ENCODE measurements at places on chromosomes 3 and 15.
A peak's percentile ranks its signal among the peaks of the same experiment; 100 is the strongest.

DNA sequence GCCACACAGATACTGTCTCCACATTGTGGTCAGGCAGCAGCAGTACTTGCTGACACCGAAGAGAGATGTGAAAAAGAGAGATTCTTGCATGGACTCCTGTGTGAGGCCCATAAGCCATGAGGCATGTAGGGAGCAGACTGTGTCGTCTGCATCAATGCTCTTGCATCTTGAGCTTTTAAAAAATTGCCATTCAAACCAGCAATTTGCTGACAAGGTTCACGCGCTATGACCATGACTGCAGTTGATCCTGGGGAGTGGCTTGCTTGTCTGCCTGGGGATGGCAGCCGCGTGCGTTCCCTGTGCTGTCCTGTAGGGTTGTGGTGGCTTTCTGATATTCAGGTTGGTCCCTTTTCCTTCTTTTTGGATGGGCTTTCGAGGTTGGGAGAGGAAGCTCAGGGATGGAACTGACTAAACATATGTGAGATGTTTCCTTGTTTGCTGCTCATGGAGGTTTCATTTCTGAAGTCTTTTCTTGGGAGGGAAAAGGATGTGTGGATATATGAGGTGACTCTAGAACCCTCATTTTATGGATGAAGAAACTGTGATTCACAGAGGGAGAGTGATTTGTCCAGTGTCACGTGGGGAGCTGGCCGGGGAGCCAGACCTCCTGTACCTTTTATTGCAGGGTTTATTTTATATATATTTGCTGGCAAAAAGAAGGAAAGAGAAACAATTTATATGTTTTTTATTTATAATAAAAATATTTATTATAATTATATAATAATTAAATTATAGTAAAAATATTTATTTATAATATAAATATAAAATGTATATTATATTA lies 48.6 kb downstream of the LPP start:
- DNase-seq: peak; percentile 54

DNA sequence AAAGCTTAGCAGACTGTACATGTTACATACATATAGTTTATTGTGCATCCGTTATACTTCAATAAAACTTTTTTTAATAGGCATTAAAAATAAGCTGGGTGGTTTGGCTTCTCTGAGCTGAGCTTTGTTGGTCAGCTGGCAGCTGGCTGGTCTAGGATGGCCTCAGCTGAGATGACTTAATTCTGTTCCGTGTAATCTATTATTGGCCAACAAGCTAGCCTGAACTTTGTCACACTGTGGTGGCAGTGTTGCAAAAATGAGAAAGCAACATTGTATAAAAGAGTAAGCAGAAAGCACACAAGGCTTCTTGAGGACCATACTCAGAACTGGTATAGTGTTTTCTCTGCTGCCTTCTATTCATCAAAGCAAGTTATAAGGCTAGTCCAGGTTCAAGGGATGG lies 45.2 kb downstream of the CGGBP1 start:
- no peak for DNase-seq

- DNase-seq: no peak
These were observed 7.1 kb downstream of the CLK3 start for GRCh38 chr15:74622758-74623157.

DNA sequence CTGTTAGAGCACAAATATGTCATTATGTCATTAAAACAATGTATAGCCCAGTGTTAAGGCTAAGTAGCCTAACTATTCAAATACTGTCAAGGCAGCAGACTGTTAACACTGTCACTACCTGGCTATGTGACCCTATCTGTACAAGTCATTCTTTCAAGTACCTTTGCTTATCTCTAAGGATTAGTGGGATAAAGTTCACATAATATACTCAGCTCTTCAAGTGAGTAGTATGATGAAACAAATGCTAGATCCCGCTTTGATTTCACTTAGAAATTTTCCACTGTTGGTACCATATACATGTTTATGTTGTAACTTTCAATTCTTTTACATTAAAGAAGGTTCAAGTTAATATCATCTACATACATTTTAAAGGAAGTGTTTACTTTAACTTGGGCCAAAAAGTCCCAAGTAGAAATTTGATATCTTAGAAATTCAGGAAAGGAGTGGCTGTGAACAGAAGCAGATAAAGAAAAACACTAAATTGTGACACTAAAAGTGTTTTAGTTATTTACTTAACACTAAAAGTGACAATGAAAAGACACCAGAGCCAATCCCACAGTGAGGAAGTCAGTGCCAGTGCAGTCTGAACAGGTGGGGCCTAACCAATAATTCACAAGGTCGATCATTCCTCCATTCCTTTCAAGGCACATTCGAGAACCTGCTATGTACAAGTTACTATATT lies 4.8 kb upstream of the RFX7 start:
- no peak for DNase-seq

DNA sequence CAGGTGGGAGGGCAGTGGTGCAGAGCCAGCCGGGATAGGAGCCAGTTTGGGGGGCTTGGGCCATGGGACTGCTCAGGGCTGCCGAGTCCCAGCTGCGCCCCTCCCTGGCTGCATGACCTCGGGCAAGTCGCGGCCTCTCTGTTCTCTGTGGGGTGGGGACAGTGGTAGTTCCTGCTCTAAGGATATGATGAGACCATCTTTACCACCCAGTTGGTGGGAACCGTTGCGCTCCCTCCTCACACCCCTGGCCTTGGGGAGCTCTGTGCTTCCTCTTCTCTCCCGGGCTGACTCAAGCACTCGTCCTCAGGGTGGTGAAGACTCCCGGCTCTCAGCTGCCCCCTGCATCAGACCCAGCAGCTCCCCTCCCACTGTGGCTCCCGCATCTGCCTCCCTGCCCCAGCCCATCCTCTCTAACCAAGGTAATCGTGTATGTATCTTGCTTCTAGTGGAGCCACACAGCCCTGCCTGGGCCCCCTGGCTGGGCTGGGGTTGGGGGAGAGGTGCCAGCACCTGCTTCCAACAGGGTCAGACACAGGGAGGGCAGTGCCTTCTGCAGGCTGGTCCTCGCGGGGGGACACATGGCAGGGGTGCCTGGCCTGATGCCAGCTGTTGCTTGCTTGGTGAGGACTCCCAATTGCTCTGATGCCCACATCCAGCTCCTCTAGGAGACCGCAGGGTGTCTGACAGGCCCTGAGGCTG lies 15.1 kb upstream of the STAB1 start:
- DNase-seq: no peak

GRCh38 chr3:111596328-111596727 lies 1.2 kb upstream of the ZBED2 start:
- no peak for DNase-seq

DNA sequence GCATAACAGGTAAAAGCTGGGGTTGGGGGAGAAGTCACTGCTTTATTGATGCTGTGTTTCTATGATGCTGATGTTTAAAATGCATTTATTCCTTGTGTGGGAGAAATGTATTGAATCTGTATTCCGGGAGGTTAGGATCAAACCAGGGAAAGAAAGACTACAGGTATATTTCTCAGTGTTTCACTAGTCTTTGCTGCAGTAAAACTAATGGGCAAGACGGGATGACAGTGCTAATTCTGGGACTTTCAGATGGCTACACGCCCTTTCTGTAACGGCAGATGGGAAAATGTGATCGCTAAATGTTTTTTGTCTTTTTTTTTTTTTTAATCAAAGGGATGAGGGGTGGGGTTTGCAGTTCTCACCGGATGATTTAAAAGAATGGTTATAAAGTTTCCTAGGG lies 393 bp downstream of the CNTN6 start:
- DNase-seq: no peak

GRCh38 chr3:170864525-170865208 lies 5.3 kb downstream of the RPL22L1 start:
- DNase-seq: no peak

DNA sequence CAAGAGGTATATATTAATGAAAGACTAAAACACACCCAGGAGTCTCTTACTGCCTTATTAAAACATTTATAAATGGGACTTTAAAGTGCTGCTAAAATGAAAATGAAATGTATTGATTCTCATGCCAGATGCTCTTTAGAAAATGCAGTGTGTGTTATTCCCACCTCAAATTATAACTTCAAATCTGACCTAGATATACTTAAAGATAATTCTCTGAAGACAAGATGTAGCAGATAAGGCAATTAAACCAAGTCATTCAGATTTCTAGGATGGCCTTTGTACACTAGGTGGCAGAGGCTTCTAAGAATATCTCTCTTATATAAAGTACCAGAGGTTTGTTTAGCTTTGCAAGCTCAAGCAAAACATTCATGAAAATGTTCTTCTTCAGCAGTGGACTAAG lies 26.9 kb upstream of the GOLGA8B start:
- no peak for DNase-seq

GRCh38 chr15:84103345-84103744 lies 132.2 kb upstream of the GOLGA6L4 start:
- DNase-seq: no peak

GRCh38 chr3:45132568-45133211 lies 13.5 kb downstream of the CDCP1 start:
- DNase-seq: no peak

GRCh38 chr3:189537135-189537534 lies 94.1 kb upstream of the TP63 start:
- DNase-seq: no peak

DNA sequence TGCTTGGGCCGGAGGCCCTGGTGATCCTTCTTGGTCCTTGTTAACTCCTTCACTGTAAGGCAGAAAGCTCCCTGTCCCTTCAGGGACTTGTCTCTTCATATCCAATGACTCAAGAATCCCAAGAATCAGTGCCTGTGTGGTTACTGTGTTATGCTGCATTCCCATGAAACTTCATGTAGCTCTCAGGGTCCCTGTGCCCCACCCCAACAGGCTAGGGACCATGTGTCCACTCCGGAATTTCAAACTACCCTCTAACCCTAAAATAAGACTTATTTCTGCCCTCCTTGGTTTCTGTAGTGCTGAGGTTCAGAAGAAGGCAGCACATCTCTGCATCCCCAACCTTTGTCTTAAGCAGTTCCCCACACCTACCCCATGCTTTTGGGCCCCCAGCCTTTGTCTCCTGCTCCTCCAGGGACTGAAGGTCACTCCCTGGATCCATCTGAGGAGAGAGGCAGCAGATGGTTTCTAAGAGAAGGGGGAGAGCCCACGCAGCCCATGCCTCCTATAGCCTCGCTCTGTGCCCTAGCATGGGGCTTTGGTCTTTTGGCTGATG lies 531 bp upstream of the MAP1A start:
- DNase-seq: no peak

DNA sequence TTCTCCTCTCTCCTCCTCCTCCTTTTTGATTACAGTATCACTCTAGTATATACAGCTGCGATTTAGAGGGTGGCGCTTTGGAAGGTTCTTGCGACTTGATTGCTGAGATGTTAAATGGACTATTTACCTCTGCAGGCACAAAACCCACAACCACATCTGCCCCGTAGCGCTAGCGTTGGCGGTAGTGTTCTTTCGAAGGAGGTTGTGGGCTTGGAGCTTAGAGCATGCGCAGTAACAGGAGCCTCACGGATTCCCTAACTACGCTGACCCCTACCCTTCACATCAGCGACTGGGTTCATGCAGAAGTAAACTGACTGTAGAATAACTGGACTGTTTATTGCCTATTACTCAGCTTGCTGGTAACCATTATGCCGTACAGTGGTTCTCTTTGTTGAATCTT lies 58.0 kb downstream of the CGGBP1 start:
- DNase-seq: peak; percentile 41

- DNase-seq: peak; percentile 26
These were observed 93.9 kb downstream of the RBPMS2 start for GRCh38 chr15:64681424-64682024.

DNA sequence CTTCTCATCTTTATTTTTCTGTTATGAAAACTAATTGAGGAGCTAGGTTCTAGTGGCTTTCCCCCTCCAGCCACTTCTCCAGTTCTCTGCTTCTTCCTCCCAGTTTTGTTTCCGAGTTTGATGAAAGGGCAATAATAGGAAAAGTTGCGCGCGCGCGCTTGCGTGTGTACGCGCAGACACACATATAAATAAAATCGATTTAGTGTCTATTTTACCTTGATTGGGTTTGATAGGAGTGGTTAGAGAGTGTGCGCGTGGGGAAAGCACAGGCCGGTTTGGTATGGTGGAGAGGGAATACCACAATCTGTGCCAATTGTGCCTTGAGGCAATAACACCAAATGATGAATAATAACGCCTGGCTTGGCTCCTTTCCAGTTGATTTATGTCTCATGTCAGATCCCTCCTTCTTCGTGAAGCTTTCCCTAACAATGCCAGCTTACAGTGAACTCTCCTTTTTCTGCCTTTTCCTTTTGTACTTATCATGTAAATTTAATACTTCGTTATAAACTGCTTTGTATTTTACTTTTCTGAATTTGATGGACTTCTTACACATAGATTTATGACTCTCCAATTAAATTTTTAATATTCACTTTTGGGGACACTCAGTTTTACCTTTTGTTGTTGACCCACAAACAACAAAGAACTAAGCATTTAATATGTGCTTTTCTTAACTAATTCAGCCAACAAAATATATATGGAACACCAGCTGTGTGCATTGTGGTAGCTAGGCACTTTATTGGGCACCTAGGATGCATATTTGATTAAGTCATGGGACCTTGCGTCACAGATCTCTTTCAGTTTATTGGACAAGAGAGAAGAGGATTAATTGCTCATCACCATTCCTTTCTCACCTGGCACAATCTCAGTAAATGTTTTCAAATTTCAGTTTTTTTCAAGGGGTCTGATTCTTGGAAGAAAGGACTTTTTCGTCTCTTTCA lies 1.7 kb downstream of the TIPARP start:
- no peak for DNase-seq

DNA sequence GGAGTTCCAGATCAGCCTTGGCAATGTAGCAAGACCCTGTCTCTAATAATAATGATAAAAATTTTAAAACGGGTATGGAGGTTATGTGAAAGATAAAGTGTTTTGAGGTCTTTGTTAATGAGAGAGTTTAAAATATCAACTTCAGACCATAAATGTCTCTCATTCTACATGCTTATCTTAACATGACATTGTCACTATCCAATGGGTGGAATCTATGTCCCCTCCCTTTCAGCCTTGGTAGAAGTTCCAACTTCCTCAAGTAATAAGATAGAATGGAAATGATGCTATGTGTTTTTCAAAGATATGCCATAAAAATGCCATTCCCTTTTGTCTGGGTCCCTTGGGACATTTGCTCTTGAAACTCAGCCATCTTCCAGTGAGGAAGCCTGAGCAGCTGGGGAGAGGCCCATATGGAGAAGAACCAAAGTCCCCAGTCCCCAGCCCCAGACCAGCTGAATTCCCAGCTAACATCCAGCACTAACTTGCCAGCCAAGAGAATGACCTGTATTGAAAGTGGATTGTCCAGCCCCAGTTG lies 17.0 kb downstream of the RPSA start:
- DNase-seq: no peak

Data from activated naive CD4-positive, alpha-beta T cell treated with anti-CD3 and anti-CD28 coated beads, Interleukin-2, amount 10 ng/mL, durations not matched to agents 7 days and 5 days (primary cell).